ENCODE measurements at places on chromosomes 5 and 9.

DNA sequence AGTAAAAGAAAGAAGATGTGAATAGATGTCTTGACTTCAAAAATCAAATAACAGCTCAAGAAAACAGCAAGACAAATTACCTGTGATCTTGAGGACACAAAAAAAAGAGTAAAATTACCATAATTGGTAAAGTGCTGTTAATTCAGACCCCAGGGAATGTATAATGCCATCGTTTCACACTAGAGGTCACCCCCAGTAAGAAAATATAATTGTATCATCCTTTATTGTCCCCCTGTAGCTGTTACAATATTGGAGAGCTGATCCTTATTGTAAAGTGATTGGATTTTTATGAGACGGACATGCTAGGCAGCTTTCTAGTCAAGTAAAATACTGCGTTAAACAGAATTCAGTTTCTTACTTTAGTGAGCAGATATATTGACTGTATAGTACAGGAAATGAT, 377.0 kb downstream of the TLE1 start:
- no peak for DNase-seq

GRCh38 chr5:168651648-168652047, 72.5 kb upstream of the PANK3 start:
- DNase-seq: no peak

DNA sequence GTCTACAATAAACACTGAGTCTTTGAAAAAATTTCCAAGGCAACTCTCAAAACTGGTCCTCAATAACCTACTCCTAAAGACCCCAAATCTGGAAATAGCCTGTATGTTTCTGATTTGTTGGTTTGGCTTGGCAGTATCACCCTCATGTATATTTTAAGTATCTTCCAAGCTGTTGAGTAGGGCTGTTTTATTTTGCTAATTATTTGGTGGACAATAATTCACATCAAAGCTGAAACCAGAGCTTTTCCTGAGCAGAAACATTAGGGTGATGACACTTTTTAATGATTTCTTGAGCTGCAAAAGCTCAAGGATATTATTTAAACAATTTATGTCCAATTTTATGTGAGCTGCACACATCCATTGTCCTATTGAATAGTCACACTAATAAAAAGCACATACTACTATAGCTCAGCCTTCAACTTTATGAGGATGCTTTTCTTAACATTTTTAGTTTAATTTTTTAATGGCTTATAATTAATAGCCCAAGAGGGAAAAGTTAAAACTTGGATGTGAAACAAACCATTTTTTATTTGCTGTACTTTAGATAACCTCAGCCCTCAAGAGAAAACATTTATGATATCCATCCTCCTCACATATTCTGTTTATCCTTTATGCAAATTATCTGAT, 393.1 kb downstream of the TAF11L14 start:
- DNase-seq: peak; percentile 9

- DNase-seq: no peak
Measured at GRCh38 chr9:85716031-85716877, 25.5 kb downstream of the AGTPBP1 start.

GRCh38 chr5:17327048-17327625, 109.7 kb downstream of the BASP1 start:
- peak; percentile 18 for DNase-seq

DNA sequence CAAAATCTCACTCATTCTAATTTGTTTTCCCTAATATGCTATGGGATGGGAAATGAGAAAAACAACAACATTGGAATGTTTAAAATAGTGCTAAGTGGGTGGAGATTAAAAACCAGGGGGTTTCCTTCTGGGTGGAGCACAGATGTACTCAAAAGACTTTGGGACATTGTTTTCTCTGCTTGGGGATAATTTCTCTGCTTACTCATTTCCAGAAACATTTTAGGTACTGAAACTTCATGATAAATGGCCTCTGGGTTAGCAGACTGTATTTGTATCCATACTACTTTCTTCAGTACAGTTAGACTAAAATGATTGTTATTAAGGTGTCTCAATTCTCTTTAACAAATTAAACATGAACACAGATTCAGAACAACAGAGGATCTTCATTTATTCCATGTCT, 17.4 kb downstream of the ELOVL7 start:
- no peak for DNase-seq

- DNase-seq: peak; percentile 61
Measured at GRCh38 chr9:20351715-20352114, 270.6 kb downstream of the MLLT3 start.

GRCh38 chr9:114460513-114461199, 44.6 kb downstream of the WHRN start:
- no peak for DNase-seq

DNA sequence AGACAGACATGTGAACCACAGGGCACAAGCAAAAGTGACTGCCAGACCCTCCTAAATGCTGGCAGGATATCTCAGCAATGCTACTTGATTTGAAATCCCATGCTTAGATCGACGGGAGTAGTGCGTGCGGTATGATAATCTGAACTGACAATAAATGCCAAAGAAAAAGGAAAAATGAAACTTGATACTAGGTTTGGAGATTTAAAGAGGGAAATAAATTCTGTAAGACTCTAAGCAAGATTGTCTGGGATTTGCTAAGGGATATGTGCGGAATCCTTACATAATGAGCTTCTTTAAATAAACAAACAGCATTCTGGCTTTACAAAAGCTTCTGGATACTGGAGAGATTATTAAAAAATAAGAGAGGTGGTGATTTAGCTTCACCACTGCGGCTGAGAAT, 203.6 kb downstream of the CAAP1 start:
- DNase-seq: no peak

GRCh38 chr5:2908086-2908485, 156.6 kb upstream of the IRX2 start:
- no peak for DNase-seq

GRCh38 chr9:7762600-7762999, 37.0 kb downstream of the DMAC1 start:
- DNase-seq: no peak

DNA sequence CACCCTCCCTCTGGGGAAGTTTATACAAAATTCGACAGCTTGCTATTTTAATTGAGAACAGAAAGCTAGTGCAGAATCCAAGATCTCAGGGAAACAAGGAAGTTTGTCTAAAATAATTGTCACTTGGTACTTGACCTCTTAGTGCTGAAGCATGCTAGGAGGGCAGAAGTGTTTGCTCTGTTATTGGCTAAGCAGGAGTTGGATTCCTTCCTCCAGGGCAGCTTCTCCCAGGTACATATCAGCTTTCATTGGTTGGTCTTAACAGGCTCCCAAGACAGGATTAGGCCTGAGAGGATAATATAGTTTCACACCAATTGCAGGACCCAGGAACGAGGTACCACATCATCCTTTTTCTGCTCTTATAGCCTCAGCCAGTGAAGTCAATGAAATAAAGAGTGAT, 432.8 kb downstream of the IRX1 start:
- no peak for DNase-seq

- DNase-seq: no peak
Measured at GRCh38 chr5:31377274-31377946, 154.5 kb downstream of the DROSHA start.

DNA sequence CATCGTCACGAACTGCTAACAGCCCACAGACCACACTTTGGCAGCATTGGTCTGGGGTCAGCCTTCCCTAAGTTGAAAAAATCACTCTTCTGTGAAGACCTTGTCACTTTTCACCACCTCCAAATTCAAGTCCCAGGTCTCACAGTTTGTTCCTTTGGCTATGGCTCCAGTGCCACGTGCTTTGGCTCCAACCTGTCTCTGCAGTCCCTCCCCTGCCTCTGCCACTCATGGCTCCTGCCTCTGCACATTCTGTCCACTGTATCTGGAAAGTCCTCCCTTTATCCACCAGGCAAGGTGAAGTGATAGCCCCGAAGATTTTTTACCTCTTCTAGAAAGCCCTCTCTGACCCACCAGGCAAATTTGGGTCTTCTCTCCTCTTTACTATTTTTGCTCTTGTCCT, 5.3 kb downstream of the CKMT2 start:
- DNase-seq: no peak
